Brain pericyte (primary cell): ENCODE measurements at places on chromosomes 5 and 9.

- DNase-seq: no peak
Observed at GRCh38 chr5:124735169-124735858, 11.1 kb downstream of the ZNF608 start.

DNA sequence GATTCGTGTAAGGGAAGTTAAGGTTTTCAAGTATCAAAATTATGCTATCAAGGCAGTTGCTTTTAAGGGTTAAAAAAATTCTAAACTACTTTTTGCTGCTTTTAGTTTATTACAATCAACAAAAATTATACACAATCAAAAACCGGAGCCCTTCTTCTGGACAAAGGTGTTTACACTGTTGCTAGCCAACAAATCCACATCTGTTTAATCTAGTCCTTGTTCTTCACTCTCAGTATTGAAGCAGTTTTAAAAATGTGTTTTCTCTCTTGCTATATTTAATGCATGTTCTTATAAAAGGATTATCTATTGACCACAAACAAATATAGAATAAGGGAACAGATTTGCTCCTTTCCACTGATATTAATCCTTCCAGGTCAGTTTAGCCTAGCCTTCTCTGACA, 2.5 kb downstream of the FEM1C start:
- no peak for DNase-seq

GRCh38 chr9:105930011-105930627, 235.8 kb downstream of the TMEM38B start:
- DNase-seq: no peak

DNA sequence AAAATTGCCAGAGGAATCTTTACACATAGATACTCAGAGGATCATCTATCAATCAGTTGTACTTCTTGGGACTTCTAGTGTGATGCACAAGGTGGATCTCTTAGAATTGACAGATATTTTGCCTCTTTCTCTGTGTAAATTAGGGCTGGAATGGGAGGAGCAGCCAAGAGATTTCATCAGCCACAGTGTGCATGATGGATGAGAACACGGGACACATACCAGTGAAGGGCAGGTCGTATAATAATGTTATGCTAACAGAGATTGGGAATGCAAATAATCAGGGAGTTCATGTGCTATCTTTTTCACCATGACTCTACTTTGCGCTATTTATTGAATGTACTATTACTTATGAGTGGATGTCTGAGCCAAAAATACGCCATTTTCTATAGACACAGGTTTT, 43.3 kb upstream of the ISOC1 start:
- DNase-seq: no peak

DNA sequence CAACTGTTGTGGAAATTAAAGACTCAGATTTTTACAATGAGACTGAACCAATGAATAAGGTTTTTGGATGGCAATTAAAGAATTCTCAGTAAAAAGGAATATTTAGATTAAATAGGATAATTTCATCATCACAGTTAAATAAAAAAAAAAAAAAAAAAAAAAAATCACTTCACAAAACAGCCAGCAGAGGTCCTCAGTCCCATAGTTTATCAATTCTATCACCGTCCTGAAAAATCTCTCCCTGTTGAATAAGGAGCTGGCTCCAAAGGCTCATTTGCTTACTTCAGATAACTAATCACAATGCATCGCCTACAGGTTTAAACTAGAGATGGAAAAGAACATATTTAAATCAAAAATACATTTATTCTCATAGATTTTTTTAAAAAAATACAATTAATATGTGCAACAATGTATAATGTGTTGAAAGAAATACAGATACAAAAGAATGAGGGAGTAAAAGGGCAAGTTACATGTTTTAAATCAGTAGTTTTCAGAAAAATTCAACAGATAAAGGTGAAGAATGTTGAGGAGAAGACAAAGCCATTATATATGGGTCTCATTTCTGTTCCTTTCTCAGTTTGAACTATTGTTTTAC, 175.8 kb upstream of the CHD1 start:
- DNase-seq: no peak

DNA sequence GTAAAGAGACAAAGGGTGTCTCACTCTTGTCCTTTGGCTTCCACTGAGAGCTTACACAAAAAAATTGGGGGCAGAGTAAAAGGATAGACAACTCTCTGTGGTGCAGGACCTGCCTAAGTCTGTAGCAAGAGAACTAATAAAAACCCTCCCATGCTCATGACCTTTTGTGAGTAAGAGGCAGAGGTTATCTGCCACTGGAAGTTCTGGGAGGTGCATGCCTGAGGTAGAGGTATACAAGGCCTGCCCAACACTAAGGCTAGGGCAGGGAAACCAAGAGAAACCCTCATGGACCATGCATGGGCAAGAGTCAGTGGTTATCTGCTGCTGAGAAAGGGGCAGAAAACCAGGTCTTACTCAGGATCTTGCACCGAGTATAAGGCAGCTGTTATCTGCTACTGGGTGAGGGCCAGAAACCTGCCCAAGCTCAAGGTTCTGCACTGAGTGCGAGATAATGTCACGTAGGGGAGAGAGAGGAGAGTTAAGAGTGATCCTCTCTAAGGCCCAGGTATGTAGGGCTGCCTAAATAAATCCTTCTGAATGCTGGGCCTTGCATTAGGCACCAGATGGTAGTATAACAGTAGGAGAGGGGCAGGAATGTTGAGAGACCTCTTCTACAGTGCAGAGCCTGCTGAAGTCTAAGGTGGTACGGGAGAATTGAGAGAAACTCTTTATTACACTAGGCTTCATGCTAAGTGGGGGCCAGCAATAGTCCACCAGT, 143.4 kb downstream of the MACROH2A1 start:
- no peak for DNase-seq

DNA sequence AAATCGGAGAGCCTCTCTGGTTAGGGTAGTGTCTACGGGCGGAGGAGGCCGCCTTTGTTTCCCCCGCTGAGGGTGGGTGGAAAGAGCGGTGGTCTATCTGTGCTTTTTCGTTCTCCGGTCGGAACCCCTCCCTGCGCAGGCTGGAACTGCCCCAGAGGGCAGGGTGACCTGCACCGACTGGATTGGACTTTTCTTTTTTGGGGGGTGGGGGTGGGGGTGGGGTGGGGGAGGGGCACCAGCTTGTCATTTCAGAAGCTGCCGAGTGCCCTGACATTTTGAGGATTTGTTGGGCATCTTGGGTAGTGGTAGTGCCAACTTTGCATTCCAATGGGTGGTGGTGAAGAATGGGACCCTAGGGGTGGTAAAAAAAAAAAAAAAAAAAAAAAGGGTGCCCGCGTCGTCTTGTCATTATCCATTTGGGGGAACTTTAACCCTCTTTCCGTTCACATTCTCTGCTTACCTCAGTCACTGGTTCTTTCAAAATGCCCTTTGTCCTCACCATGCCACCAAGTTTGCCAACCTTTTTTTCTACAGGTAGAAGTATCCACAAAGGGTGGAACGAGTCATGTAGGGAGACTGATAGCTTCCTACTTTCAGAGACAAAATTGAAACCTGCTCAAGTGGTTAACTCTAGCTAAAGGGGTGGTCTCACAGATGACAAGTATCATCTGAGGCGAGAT, 1.3 kb downstream of the UBE2R2 start:
- DNase-seq: no peak

GRCh38 chr5:154995679-154996078, 17.9 kb upstream of the KIF4B start:
- no peak for DNase-seq
